ENCODE measurements at places on chromosomes 2 and 18.

GRCh38 chr2:197777823-197778407, 7.2 kb downstream of the BOLL start:
- ATAC-seq = no peak

DNA sequence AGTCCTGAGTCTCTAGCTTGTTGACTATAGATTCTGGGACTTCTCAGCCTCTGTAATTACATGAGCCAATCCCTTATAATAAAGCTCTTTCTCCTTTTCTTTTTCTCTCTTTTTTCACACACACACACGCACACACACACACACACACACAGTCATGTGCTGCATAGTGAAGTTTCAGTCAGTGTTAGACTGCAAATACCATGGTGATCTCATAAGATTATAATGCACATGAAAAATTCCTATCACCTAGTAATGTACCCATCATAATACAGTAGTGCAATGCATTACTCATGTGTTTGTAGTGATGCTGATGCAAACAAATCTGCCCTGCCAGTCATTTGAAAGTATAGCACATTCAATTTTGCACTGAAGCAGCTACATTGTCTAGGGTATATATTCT, 558.2 kb downstream of the SUCLG1 start:
- no peak for ATAC-seq

DNA sequence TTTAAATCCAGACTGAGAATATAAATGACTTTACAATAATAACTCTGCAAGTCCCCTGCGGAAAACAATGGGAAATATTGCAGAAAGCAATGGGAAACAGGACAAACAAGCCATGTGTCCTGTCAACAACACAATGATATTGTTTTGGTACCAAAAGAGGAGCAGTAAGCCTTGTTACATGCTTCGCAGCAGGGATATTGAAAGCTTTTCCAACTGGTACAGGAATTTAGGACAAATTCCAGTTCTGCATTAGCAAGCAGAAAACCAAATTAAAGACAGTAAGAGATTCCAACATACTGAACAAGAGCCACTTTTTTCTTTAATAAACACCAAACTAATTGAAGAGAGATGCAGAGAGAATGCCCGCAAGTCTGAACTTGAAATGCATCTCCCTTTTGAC, 30.0 kb downstream of the FRZB start:
- ATAC-seq = no peak

DNA sequence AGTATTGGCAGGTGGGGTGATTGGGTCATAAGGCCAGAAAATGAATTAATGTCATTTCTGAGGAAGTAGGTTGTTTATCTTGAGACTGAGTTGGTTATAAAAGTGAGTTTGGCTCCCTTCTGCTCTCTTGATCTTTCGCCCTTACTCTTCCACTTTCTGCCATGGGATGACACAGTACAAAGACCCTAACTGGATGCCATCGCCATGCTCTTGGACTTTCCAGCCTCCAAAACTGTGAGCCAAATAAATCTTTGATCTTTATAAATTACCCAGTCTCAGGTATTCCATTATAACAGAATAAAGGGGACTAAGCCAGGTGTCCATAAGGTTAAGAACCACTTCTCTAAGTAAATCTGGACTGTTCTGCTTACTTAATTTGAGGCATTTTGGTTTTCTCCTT, 44.4 kb downstream of the MAP4K3 start:
- ATAC-seq = no peak

DNA sequence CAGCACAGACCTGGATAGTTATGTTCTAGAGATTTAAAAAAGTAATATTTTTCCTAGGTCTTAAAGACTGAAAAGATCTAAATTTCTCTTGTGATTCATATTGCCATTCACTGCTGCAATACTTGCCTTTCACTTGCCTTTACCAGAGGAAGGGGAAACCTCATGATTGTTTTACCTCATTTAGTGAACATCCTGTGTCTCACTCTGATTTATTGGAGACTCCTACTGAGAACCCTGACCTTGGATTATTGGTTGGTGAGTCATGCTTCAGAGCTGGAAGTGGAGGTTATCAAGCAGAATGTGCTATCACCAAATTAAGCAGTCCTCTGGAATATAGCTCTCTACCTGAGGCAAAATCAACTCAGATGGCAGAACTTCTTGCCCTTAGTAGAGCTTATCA, 500.5 kb downstream of the TSN start:
- no peak for ATAC-seq

DNA sequence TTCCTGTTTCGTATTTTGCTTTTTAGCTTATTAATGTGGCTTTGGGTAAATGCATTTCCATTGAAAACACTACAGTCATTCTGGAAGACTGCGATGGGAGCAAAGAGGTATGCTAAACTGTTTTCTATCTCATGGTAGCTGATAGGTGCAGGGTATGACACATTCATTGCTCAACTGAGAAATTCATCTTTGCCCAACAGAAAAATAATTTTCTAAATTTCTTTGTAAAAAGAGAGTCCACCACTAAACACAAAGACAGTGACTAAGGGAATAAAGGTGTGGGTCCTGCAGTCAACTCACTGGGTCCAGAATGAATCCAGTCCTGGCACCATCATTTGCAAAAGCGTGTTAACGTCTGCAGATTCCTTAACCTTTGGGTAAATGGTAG, 19.9 kb downstream of the ERMN start:
- no peak for ATAC-seq

DNA sequence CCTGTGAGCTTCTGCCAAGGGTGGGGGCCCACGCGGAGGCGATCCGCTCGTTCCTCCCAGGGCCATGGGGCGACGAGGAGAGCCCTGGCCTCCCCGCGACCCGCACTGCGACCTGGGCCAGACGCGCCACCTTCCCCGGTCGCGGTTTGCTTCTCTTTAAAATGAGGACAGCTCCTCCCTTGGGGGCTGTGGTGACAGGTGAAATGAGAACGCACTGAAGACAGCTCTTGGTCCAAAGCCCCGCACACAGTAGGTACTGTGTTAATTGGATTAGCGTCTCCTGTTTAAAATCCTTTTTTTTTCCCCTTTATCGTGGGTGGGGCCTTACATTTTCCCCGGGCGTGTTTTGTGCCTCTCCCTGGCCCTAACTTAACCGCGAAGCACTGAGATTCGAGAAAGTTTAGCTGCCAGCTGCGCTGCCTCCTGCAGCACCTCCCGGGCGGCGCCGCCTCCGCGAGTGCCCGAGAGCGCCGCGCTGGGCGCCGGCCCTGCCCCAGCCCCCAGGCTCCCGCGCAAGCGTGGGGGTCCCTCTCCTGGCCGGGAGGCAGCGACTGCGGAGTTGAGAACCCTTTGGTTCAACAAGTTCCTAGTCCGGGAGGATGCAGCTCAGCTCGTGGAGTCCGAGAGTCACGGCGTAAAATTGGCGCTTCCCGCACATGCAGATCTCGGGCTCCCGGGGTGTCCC, 1.1 kb downstream of the HPCAL1 start:
- ATAC-seq = no peak

DNA sequence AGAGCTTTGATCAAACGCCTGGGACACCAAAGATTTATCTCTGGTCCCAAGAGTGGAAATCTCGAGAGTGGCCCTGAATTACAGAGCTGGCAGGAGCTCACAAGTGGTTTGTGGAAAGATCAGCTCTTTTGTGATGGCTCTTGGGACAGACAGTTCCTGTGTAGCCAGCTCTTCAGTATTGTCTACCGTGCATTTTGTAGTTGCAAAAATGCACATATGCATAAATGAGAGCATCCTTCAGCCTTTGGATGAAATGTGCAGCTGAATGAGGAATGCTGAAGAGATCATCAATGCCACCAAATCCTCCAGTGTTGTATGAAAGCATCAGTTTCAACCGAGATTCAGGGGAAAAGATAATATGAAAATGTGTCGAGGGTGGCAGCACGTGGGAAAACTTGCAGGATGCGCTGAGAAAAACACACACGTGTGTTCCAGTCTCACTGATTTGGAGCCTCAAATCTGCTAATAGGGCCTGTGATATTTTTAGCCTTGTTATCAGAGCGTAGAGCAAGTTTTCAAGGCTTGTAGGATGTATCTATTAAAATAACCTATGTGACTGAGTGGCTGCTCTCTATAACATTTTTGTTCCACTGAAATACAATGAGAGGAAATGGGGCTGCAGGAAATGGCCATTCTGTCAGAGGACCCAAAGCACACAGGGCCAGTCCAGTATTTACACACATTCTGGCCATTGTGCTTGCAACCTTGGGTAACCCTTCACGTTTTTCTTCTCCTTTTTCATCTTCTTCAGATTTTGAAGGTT, 138.7 kb downstream of the PRKCE start:
- ATAC-seq = no peak

DNA sequence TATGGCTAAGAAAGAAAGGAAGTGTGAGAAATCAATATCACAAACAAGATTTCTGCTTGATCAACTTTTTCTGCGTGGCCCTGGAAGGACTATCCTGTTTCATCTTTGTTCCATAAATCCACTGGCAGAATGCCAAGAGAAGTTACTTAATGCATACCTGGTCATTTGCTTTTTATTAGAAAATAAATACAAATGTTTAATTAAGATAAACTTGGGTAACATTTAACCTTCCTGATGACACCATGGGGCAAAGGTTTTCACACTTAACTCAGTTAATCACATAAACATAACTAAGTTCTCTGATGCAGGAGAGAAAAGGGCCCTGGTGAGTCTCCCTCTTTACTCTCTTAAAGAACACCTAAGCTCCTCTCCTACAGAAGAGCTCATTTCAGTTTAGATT, 203.3 kb downstream of the AFF3 start:
- no peak for ATAC-seq

GRCh38 chr2:166031054-166031453, 77.5 kb upstream of the TTC21B start:
- no peak for ATAC-seq

DNA sequence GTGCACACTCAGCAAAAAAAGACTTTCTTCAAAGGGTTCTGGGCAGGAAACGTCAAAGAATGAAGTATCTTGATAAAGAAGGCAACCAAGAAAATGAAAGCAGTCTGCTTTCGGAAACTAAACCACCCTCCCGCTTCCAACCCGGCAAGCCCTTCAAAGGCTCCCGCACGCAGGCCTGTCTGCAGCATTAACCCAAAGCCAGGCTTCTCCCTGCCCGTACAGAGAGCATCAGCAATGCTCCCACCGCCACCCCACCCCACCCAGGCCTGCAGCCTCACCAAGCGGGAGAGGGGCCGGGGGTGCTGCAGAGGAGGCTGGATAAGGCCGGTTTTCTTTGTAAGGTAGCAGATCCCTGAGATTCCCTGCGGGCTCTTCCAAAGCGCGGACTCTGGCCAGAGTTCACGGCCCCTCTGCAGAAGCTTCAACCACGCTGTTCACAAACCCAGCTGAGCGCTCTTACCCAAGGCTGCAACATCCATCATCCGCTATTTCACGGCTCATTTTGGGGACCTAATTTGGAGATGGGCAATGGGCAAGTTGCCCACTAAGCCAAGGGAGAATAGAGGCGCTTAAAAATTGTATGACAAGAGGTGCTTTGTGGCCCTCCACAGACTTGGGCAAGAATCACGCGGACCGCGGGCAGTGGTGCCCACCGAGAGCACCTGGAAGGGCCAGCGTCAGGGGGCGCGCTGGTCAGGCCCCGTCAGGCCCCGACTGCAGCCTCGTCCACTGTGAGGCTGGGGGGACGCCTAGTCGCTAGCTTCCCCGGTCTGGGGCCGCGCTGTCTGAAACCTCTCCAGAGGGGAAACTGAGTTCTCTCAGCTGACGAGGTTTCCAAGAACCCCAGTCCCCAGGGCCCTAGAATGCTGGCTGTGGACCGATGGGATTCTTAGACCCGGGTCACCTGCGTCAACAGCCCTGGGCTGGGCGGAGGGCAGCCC, 225.4 kb upstream of the ID2 start:
- ATAC-seq = no peak

GRCh38 chr2:239811806-239812560, 213.2 kb downstream of the NDUFA10 start:
- no peak for ATAC-seq

DNA sequence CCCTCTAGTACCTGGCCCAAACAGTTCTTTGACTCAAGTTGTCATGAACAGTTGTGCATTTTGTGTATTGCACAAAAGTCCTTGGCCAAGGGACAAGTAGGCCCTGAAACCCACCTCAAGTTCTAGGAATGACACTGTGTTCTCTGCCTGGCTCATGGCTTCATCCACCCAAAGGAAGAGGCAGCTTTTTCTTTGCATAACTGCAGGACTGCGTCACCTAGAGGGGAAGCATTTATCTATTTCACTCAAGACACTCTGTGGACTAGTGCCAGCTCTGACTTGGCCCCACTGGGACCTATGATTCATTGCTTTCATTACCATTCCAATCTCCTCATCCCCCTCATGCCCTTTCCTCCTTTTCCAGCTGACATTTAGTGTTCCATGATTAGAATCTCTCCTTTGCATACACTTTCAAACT, 119.3 kb upstream of the SIX2 start:
- ATAC-seq = peak; percentile 76

- no peak for ATAC-seq
These were observed 81.4 kb downstream of the MYCN start for GRCh38 chr2:16021611-16022363.

DNA sequence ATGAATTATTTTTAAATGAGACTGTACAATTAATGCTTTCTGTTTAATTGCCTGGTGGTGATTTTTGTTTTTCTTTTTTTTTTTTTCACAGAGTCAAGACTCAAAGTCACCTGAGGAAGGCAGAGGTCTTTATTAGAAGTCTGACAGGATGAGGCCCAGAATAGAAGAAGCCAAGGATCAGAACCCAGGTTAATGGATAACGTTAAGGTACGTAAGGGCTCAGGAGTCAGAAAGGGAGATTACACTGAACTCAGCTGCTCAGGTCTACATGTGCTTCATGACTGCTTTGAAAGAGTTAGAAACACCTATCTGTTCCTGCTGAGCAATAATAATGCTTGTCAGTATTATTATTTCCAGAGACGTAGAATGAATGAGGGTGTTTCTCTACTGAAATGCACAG, 196.5 kb downstream of the LRATD1 start:
- no peak for ATAC-seq

GRCh38 chr2:176747506-176747905, 465.1 kb upstream of the HNRNPA3 start:
- no peak for ATAC-seq

- ATAC-seq = no peak
These were observed 1.9 kb downstream of the MAB21L4 start for GRCh38 chr2:240894006-240894405.

GRCh38 chr2:177573120-177573519, 180.5 kb downstream of the AGPS start:
- no peak for ATAC-seq

- ATAC-seq = no peak
These were observed 45.4 kb downstream of the ODC1 start for GRCh38 chr2:10402653-10403215.

- no peak for ATAC-seq
These were observed 113.5 kb downstream of the EPHA4 start for GRCh38 chr2:221458578-221458977.

Data from gastroesophageal sphincter (tissue), 4 donors.